Cortex of kidney (tissue), 1 donor: ENCODE measurements at places on chromosomes 5 and 9.

- DNase-seq = no peak
Observed at GRCh38 chr5:154776167-154776566, 21.0 kb downstream of the LARP1 start.

DNA sequence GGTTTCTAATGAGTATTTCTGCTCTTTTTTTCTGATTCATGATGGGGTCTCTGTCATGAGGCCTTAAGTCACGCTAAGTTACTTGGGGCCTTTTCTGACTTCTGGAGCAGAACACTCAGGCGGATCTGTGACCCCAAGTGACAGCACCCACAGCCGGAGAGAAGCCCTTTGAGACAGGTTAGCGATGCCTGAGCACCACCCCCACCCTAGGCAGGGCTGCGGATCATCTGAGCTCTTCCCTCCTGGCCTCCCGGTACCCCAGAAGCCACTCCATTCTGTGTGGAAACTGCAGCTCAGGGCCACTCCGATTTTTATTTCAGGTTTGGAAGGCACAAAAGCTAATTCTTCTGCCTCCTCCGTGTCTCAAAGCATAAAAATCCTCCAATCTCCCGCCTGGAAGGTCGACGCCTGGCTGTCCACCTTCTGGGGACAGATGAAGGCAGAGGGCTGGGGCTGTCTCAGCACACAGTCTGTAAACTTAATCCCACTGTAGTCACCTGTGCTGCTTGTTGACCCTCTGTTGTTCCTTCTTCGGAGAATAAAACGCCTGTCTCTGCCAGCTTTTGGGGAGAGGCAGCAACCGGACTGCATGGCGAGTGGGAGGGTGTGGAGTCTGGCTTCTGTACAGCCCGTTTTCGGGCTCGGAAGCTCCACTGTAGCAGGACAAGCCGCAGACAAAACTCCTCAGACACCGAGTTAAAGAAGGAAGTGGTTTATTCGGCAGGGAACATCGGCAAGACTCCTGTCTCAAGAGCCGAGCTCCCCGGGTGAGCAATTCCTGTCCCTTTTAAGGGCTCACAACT lies 88.8 kb downstream of the SPRY4 start:
- no peak for DNase-seq

DNA sequence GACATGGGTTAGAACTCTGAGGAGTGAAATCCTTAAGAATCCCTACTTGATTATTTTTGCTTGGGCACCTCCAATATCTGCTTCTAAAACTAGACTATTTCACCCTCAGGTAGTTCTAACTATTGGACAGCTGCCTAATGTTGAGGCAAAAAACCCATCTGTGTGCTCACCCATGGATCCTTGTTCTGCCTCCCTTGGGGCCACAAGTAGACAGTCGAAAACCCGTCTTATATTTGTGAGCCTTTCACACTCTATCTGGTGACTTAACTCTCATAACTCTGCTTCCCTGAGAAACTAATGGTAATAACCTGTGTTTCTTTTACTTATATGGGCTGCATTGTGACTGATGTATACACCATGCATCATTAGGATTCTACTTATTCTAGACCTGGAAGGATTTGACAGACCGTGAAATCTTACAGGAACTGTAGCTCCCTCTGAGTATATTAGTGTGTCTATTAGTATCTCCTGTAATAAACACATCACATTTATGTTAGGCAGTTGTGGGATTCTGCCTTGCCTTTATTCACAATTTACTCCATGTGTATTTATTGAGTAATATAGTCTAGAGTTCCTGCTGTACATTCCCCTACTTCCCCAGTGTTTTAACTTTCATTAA lies 94.6 kb upstream of the SGCD start:
- no peak for DNase-seq

DNA sequence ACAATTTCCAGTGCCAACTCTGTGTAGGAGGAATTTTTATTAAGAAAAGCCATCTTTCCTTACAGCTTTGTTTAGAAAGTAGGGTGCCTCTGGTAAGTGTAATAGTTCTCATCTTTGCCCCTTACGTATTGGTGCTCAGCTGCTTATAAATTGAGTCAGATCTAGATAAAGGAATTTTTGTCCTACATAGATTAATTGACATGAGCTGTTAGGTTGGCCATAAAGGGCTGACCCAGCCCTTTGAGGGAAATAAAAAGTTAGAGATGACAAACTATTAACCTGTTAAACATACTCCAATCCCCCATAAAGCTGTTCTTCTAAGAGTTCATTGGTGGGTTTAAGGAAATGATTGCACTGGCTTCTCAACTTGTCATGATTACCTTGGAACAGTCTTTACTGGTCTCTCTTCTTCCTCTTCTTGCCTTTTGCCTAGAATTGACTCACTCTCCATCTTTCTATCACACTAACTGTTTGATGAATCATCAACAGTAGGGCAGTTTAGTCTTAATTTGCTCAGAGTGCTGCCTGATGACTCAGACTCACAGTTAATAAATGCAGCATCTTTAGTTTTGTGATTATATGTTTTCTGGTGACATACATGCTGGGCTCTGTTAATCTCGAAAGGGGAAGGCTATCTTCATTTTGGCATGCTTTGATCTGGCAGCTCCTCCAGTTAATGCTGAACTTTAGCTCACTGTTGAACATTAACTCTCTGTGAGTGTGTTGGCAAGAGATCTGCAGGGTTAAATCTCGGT lies 51.7 kb downstream of the ARHGAP26 start:
- DNase-seq = no peak

DNA sequence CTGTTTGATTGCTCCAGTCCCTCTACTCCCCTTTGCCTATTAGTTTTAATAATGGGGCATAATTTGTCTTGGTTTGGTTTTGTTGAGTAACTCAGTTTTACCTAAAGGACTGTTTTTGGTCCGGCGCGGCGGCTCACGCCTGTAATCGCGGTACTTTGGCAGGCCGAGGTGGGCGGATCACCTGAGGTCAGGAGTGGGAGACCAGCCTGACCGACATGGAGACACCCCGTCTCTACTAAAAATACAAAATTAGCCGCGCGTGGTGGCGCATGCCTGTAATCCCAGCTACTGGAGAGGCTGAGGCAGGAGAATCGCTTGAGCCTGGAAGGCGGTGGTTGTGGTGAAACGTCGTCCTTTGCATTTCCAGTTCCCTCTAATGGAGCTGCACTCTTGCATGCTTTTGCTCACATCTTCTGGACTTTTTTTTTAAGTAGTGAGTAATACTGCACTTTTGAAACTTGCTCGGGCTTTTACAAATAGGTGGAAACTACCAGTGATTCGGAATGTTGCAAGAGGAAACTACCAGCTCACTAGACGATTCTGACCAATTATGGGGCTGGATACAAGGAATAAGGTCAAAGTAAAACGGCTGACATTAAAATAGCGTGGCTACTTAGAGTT lies 721 bp upstream of the MAML1 start:
- no peak for DNase-seq

- no peak for DNase-seq
Observed at GRCh38 chr5:115573133-115573532, 28.6 kb upstream of the FEM1C start.

DNA sequence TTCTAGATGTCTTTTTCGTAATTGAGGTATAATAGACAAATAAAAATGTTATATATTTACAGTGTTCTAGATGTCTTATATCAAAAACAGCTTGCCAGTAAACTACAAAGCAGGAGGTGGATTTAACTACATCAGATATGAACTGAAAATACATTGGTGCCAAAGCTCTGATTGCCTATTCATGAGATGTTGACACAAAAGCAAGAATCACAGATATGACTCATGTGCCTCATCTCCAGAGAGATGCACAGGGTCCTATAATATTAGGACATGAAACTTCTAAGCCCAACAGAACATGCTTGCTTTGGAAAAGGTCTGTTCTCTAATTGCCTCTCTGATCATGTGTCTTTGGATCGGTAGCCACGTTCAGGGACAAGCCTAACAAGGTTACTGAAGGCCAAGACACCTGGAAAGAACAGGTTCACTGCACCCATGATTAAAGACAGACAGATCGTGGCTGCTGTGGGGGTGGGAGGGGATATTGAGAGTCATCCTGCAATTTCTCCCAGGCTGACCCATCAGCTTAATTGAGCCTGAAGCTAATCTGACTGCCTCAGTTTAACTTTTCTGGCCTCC lies 16.8 kb downstream of the ABCA1 start:
- DNase-seq = no peak

GRCh38 chr5:170633235-170634081 lies 129.6 kb downstream of the KCNIP1 start:
- no peak for DNase-seq

- DNase-seq = no peak
Observed at GRCh38 chr9:87890837-87891236, 8.2 kb downstream of the SPATA31E1 start.

- no peak for DNase-seq
Observed at GRCh38 chr5:73096239-73096575, 24.2 kb upstream of the TMEM171 start.

GRCh38 chr9:121372239-121373010 lies 2.4 kb upstream of the STOM start:
- DNase-seq = no peak

DNA sequence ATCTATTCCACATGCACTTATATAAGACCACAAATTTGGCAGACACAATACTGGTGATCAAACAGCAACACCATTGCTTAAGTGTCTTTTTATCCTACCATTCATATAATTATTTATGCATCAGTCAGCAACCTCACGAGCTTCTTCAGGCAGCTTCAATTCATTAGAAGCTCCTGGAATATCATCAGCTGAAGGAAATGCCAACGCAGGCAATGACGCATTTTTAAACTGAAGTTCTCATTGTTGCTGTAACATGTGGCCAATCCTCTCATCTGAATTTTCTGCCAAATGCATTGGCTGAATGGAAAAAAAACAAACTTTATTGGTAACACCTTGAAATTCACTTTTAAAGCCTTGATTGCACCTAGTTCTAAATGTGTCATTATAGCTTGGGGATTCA lies 376.4 kb upstream of the RGMB start:
- no peak for DNase-seq

DNA sequence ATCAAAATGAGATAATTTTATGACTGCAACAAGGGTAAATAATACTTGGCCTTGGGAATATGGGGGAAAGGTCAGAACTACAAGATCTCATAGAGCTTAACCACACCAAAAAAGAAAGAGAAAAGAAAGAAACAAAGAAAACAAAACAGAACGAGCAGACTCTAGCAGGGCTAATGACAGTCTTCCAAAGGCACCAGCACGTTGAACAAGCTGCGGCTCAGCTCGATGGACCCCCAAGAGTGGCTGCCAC lies 689 bp downstream of the AK3 start:
- no peak for DNase-seq

GRCh38 chr5:78327761-78328510 lies 32.5 kb upstream of the SCAMP1 start:
- DNase-seq = no peak

GRCh38 chr9:929719-930118 lies 46.7 kb upstream of the DMRT3 start:
- no peak for DNase-seq

DNA sequence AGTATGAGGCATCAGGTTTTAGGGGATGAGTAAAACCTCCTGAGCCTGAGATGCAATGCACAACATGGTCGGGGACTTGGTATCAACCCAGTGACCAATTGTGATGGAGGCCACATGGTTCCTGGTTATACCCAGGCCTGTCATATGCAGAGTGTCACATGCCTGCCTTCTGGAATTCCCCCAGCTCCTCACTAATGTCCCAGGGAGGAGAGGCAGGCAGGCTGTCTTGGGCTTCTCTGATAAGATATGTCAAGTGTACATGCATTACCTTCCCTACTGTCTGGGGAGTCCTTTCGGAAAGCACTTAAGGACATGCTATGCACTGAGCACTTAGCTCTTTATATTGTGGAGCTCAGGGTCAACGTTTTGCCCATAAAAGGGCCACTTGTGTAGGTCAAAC lies 14.2 kb upstream of the PALM2AKAP2 start:
- DNase-seq = no peak
